ENCODE measurements at places on chromosomes 7 and 10. TPM values are rescaled to one million over a fixed set of nuclear protein-coding genes. Genes with fewer than 3 reads are reported as not detected.

GRCh38 chr10:21990449-21990848, 13.1 kb downstream of the DNAJC1 start:
- no peak for DNase-seq

The NUTM2A gene
- polyA plus RNA-seq, result 1.9 TPM

- DNase-seq, result no peak
These were observed 28.6 kb downstream of the KAT6B start for GRCh38 chr10:74855027-74855426.

DNA sequence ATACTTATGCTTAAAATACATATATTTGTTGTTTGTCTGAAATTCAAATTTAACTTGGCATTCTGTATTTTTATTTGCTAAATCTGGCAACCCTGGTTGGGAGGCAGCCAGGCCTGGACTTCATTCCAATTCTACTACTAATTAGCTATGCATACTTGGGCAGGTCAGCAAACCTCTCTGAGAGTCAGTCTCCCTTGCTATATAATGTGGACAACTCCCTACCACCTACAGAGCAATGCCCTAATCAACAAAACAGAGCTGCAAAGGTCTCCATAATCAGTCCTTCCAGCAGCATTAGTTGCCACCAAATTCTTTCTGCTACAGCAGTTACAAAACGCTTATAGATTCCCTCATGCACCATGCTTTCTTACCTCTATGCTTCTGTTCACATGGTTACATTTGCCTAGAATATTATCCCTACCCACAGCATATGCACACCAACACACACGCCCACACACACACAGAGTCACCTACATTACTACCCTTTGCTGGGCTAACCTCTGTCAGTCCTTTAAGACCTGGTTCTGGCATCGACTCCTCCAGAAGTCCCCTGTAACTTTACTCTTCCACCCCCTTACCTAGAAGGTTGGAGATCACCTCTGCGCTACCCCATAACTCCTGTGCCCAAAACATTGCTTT, 188.7 kb downstream of the FGFR2 start:
- no peak for DNase-seq

The SLC13A4 gene
- polyA plus RNA-seq, result 3.0 TPM

GRCh38 chr7:135943134-135943879, 33.9 kb downstream of the MTPN start:
- DNase-seq, result no peak

The NRP1 gene
- 172 TPM for polyA plus RNA-seq

GRCh38 chr10:13904064-13904463, 317.3 kb downstream of the PRPF18 start:
- no peak for DNase-seq

DNA sequence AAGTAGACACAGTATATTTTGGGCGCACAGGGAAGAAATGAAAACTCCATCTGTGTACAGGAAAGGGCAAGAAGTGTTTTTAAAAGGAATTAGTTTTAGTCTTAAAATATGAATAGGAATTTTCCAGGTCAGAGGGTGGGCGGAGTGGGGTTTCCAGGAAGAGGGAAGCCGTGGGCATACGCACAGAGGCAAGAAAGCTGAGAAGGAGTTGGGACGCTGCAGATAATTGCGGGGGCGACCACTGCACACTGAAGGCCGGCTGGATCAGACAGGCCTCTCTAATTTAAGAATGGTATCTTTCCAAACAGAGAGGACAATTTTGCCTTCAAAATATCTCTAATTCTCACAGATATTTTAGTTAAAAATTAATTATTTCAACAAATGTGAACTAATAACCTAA, 189.1 kb upstream of the INHBA start:
- DNase-seq, result no peak

- peak; percentile 25 for DNase-seq
These were observed 437.5 kb upstream of the MBL2 start for GRCh38 chr10:53209944-53210611.

The ADCY1 gene
- polyA plus RNA-seq, result 2.9 TPM

Data from right lung (tissue), 10 donors.